ENCODE measurements at places on chromosomes 11 and 22.

DNA sequence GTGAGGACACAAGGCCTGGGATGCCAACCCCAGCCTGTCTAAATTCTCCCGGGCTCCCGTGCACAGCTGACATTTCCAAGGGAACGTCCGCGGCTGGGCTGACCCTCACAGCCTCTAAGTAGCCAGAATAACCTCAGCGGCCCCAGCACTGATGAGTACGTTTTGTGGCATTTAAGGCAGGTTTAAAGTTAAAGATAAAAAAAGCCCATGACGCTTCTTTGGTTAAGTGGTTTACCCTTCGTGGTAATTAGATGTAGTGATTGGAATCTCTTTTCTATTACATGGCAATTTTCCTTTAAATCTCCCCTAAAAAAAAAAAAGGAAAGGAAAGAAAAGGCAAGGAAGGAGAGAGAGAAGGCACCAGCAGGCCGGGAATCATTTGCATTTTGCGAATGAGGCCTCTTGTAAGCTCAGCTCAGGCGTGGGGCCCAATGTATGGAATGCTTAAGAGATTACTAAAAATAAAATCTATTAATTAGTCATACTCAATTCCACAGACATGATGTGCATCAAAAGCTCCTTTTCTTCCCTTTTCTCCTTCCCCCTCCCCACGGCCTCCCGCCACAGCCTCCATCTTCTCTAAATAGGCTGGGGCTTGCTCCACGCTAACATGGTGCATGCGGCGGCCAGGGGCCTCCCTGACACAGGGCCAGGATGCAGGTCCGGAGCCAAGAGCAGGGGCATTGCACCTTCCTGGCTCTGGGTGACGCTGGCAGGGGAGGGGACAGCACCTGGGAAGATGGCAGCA is 44.1 kb downstream of the MACROD1 start:
- no peak for DNase-seq

DNA sequence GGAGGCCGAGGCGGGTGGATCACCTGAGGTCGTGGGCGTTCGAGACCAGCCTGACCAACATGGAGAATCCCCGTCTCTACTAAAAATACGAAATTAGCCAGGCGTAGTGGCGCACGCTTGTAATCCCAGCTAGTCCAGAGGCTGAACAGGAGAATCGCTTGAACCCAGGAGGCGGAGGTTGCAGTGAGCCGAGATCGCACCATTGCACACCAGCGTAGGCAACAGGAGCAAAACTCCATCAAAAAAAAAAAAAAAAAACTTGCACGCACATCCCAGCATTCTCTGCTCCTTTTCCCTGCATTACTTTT is 934 bp upstream of the ATL3 start:
- DNase-seq, result no peak

GRCh38 chr22:26328221-26328620 is 100.8 kb upstream of the ASPHD2 start:
- DNase-seq, result no peak

GRCh38 chr22:35785181-35785923 is 67.7 kb downstream of the APOL5 start:
- DNase-seq, result no peak
